ENCODE measurements at places on chromosomes 3 and 15.
A peak's percentile ranks its signal among the peaks of the same experiment; 100 is the strongest.

DNA sequence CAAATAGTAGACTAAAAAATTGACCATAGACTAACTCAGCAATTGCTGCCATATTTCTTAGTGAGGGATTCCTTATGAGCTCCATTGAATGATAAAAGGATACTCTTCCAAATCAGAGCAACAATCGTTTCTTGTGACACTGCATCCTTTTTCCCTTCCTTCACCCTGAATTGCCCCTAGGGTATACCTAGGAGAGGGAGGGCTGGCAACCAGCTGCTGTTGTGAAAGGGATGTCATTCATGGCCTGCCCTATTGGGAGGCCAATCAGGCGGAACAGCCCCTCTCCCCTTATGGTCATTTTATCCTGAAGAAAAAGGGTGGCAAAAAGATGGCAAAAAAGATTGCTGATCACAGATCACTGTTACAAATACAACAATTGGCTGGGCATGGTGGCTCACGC is 26.3 kb downstream of the B3GNT5 start:
- DNase-seq: no peak

- DNase-seq: peak; percentile 67
These were observed 179.4 kb upstream of the ADAMTS9 start for GRCh38 chr3:64867224-64867623.

DNA sequence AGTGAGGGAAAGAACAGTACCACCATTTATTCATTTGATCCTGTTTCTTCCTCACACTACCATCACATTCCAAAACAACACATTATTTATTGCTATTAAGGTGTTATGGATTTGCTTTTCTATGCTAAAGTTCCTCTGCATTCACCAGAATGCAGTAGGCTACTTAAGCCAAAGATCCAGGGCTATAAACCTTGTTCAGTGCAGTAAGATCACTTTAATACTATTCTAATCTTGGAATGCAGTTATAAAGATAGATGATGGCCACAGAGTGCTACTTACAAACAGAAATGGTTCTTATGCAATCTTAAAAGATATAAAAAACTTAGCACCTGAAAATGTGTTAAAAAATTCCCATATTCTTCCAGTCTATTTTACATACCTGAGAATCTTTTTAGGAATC is 107.5 kb upstream of the TSPAN3 start:
- DNase-seq: no peak

GRCh38 chr15:68749793-68750192 is 70.9 kb downstream of the ANP32A start:
- DNase-seq: no peak

- no peak for DNase-seq
These were observed 66.3 kb downstream of the NIPA2 start for GRCh38 chr15:22904736-22905135.

GRCh38 chr3:134242649-134243617 is 7.7 kb downstream of the RYK start:
- DNase-seq: no peak

DNA sequence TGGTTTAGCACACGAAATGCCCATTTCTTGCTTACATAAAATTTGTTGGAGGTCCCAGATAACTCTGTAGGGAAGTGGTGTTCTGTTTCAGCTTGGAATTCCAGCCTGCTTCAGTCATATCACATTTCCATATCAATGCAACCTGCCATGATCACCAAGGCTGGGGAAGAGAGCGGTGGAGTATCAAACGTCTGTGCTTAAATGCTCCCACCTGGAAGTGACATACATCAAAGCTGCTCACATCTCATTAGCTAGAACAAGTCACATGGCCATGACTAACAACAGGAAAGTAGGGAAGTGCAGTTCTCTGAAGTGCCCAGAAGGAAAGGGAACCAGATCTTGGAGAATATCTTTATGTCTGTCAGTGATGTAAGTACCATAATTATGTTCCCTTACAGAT is 130.2 kb upstream of the CFAP20DC start:
- no peak for DNase-seq

GRCh38 chr3:141367038-141367730 is 1.1 kb upstream of the ZBTB38 start:
- DNase-seq: no peak

GRCh38 chr3:135762188-135762856 is 203.2 kb upstream of the PPP2R3A start:
- no peak for DNase-seq

- DNase-seq: no peak
These were observed 359.5 kb upstream of the TMCO5A start for GRCh38 chr15:37574985-37575384.

DNA sequence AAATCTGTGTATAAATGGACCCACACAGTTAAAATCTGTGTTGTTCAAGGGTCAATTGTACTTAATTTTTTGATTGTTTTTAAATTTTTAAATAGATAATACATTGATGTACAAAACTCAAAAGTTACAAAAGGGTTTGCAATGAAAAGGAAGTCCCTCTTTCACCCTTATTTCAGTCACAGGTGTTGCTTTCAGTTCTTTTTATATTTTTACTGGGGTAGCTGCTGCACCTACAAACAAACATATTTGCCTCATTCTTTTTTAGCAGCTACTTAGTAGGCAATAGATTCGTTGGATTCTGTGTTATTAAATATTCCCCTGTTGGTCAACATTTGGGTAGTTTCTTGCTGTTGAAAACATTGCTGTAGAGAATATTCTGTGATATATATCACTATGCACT is 44.4 kb downstream of the PIAS1 start:
- no peak for DNase-seq

GRCh38 chr3:173395412-173396181 is 1.9 kb upstream of the NLGN1 start:
- DNase-seq: peak; percentile 78

DNA sequence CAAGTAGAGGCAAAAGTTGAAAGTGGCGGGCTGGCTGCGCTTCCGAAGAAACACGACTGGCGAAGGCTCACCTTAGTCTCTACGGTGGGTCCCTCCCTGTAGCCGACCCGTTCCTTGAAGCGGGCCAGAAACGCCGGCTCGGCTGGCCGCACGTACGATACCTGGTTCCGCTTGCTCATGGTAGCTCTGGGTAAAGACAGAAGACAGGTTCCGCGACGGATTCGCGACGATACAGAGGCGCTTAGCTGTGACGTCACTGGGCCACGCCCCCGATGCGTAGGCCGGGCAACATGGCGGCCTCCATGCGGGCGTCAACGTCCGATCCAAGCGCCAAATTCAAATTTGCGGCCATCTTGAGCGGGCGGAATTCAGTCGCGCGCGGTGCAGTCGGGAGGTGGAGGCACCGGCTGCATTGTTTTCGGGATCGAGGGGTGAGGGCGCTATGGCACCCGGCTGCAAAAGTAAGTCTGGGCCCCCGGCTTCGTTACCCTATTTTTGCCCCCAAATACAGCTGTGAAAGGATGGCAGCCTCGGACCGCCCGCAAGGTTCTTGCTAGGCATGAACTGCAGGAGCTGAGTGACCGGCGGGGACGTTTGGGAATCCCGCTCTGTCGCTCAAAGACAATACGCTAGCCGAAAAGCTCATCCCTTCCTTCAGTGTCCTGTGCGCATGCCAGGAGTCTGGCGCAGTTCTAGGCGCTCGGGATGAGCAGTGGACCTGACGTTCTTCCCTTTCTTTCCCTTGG is at the start of the genes KIAA1143 and KIF15:
Gene KIAA1143 (minus strand): TSS at position 196 of the 746 bp plus-strand sequence. CDS start 17 bp downstream, at position 179.
Gene KIF15 (plus strand): TSS at position 371 of the 746 bp plus-strand sequence. CDS start 72 bp downstream, at position 443.
- DNase-seq: peak; percentile 97

DNA sequence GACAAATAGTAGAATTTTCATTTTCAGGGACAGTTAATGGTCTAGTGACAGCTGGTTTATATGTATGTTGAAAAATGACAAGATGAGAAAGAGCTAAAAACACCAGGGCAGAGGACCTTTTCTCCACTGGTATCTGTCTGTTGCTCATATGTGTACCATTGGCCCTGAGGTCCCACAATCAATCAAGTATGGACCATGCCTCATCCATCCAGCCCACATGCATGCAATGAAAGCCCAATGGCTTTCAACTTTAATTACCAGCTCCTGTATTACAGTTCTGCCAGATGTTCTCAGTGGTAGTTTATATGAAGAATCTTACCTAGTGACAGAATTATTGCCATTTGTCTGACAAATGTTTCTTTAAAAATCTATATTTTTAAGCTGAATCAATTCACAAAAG is 234.1 kb downstream of the ZMAT3 start:
- DNase-seq: no peak

DNA sequence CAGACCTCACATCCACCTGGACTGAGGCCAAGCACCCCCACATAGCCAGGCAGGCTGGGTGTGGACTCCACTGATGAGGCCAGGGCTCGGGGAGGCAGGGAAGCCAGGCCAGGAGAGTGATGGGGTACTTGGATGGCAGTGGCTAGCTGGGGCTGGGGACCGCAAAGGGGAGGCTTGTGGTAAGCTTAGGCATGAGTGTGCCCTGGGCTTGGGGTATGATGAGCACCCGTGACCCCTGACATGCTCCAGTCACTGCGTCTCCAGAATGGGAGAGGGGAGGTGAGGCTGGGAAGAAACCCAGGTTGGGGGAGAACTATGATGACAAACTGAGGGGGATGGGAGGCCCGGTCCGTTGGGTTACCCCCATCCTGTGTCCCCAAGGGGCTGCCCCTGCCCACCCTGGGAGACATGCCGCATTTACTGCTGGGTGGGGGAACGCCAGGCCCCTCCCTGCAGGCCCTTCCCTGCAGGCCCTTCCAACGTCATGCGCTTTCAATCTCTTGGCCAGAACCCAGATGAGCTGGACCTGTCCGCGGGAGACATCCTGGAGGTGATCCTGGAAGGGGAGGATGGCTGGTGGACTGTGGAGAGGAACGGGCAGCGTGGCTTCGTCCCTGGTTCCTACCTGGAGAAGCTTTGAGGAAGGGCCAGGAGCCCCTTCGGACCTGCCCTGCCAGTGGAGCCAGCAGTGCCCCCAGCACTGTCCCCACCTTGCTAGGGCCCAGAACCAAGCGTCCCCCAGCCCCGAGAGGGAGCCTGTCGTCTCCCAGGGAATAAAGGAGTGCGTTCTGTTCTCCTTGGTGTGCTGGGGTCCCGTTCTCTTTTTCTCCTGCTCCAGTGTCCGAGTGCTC is 34.1 kb downstream of the TSPAN3 start:
- peak; percentile 17 for DNase-seq

DNA sequence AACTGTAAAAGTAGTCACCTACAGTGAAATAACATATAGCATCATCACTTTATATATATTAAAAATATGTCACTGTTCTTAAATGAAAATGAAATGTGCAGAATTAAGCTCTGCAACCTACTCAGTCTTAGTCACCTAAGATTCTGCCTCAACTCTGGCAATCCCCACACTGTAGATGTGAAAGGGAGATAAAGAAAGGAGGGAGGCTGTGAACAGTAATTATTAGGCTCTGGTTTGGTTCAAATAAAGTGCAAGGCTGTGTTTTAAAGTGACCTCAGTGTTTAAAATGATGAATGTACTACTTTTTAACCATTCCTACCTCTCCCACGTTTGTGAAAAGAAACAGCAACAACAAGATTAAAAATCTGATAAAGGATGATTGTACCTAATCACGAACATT is 72.2 kb downstream of the ATP8B4 start:
- no peak for DNase-seq

DNA sequence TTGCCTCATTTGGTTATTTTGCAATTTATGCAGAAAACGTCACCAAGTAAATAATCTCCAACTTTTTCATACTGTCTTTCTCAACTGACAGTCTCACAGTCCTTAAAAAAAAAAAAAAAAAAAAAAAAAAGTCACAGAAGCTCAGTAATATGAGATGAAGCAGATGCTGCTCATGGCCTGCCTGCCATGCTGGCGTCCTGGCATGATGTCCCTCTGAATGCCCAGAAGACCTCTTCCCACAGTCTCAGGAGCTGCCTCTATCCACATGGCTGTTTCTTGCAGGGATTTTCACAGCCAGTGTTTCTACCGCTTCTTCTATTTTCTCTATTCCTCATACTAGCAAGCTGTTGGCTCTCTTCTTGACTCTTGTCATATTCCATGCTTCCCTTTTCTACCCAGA is 87.7 kb downstream of the TGFBR2 start:
- no peak for DNase-seq

- DNase-seq: no peak
These were observed 1.3 kb upstream of the MESD start for GRCh38 chr15:80990955-80991354.

- DNase-seq: no peak
These were observed 22.7 kb downstream of the SACM1L start for GRCh38 chr3:45711931-45712330.

GRCh38 chr3:45055032-45055410 is 28.9 kb downstream of the CLEC3B start:
- no peak for DNase-seq

DNA sequence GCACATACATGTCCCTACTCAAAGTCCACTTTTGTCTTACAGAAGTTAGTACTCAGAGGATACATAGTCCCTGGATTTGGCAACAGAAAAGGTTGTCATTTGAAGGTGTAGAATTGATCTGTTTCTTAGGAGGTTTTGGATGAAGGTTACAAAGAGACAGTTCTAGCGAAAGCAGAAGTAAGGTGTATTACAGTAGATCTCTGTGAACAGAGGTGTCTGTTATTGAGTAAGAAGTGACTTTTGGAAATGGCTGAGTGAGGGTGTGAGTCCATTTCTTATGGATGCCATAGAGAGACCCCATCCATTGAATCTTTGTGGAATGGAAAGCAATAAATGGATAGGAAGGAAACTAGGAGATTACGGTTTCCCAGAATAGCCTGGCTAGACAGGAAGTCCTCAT is 5.6 kb downstream of the ZNF662 start:
- no peak for DNase-seq

DNA sequence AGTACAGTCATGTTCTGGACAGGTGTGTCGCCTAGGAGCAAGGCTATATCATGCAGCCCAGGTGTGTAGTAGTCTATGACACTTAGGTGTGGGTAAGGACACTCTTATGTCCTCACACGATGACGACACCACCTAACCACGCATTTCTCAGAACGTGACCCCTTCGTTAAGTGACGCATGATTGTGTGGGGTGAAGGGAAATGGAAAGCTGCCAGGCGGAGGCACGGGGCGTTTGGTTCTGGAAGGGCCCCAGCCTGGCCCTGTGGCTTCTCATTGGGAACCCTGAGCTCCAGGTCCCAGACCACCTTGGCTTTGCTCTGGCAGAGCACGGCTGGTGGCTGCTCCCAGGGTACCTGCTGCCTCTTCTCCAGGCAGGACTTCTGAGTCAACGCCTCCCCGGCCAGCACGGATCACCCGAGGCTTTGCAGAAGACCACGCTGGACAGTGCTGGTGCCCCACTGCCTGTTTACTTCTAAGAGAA is 39.3 kb downstream of the FBLN2 start:
- no peak for DNase-seq

DNA sequence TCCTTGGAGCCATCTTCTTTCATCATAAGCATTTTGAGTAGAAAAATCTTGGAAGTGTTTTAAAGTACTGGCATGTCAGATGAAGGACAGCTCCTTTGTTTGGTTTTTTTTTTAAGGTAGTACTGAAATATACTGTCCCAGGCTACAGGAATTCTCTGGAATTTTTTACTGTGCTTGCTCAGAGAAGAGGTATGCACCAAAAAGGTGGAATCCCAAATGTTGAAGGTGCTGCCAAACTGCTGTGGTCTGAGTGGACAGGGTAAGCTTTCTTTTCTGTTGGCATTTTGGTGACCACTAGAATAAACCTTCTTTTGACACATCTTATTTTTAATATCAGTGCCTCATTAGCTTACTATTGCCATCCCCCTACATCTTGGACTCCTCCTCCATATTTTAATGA is 7.2 kb downstream of the GNL3 start:
- DNase-seq: no peak

Data from colonic mucosa (tissue), 4 donors.